Fibroblast of the aortic adventitia (primary cell): ENCODE measurements at places on chromosomes 5 and 9. TPM values are rescaled to one million over a fixed set of nuclear protein-coding genes. Genes with fewer than 3 reads are reported as not detected.
A peak's percentile ranks its signal among the peaks of the same experiment; 100 is the strongest.

Gene GFI1B
- not detected in 2 replicates for total RNA-seq

Gene CORO2A
- 0.36 and 0.57 TPM in 2 replicates for total RNA-seq

Gene AMBP
- total RNA-seq = 0.27 TPM in 1 of 2 replicates, not detected in the other

Gene APBA1
- total RNA-seq = 2.7 and 12.4 TPM in 2 replicates

Gene C1QTNF2
- total RNA-seq = 0.57 and 2.0 TPM in 2 replicates

Gene CRHBP
- 6.4 TPM in 1 of 2 replicates, not detected in the other for total RNA-seq

Gene RASGRF2
- 0.49 and 3.3 TPM in 2 replicates for total RNA-seq

Gene GPR21
- total RNA-seq = 1.9 TPM in 1 of 2 replicates, not detected in the other

Gene IFNB1
- not detected in 2 replicates for total RNA-seq

Gene NUTM2F
- not detected in 2 replicates for total RNA-seq

Gene ADCY2
- total RNA-seq = under 0.01 and 0.09 TPM in 2 replicates

Gene DPM2
- 7.0 and 19.9 TPM in 2 replicates for total RNA-seq

DNA sequence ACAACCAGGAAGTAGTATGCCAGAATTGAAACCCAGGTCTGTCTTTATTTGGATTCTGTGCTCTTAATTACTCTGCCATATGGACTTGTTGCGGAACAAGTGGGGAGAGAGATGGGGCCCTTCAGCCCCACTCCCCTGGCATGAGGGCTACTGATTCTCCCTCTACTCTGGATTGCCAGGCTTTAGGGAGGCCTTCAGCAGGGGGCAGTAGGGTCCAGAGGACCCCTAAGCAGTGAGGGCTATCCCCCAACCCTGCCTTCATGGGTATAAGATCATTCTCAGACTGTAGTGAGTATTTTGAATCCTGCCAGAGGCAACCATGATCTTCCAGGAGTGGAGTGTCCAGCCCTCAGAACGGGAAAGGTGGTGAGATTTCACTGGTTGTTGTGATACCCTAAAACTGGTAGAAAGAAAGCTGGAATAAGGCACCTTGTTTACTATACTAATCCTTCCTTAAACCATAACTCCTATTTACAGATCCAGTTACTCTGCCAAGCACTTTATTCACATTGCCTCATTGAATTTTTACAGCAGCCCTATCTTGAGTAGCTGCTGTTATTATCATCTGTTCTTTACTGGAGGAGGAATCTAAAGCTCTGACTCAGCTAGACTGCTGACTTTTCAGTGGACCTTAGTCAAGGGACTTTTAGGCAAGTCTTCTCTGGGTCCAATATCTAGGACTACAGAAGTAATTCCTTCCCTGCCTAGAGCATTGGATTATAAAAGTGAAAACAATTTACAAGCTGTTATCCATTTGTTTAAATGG lies 31.3 kb upstream of the LARP1 start:
- peak; percentile 81 for DNase-seq

DNA sequence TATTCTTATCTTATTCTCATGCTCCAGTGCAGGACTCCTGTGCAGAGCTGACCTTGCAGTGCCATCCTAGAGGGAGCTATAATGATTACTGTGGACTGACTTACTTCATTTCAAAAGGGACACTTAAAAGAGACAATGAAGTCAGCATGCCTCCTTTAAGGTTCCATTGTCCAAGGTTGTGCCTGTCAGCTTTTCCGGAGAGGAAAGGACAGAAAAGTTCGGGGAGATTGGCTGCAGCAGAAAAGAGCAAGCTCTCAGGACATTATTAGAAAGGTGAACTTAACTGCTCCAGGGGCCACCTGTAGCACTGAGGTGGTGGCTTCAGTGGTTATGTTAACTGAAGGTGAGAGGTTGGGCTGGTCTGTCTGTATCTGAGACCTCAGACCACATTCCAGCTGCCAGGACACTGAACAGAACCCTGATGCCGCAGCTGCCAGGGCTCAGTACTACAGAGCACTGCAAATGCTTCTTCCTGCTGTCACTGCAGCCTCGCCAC lies 112.9 kb downstream of the ST8SIA4 start:
- no peak for DNase-seq

GRCh38 chr5:155783246-155783645 lies 543.7 kb upstream of the SGCD start:
- no peak for DNase-seq

DNA sequence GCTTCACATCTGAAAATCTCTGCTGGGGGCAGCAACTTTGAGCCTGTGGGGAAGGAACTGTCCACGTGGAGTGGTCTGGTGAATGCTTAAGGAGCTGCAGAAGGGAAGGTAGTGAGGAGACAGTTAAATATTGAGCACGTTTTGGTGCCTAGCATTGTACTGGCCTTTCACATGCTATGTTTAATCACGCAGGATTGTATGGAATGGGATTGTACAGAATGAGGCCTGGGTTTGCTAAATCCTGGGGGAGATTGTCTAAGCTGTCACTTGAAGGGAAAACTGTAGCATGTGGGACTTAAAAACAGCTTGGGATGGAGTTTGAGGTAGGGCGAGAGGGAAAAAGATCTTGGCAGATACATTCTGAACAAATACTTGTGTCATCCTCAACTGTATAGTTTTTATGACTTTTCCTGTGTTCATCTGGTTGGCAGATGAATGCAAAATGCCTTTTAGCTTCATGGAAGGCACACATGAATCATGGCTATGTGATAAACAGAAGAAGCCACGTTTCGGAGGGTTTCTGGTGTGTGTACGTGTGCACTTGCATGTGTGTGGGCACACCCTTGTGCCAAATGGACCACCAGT lies 106.6 kb downstream of the TMC1 start:
- no peak for DNase-seq

- DNase-seq = no peak
These were observed 303.8 kb downstream of the EDIL3 start for GRCh38 chr5:84080908-84081307.

DNA sequence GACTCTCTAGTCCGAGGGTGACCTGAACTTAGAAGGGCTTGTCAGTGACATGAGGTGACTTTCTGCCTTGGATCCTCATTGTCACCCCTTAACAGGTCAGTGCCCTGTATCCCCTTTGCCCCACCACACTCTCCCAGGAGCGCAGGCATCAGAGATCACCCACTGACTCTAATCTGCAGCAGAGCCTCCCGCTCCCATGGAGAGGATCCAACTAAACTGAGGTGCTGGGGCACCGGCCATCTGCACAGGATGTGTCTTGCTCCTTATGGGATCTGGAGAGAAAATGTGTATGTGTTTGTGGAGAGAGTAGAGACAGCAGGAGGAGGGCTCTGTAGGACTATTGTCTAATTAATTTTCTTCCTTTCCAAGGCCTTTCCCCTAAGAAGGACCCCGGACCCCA lies 213.7 kb downstream of the ROR2 start:
- DNase-seq = no peak

GRCh38 chr5:131607903-131608540 lies 27.0 kb downstream of the RAPGEF6 start:
- DNase-seq = peak; percentile 82

- no peak for DNase-seq
These were observed 29.3 kb downstream of the SLC44A1 start for GRCh38 chr9:105273731-105274130.

GRCh38 chr5:112576298-112576925 lies 157.3 kb upstream of the EPB41L4A start:
- peak; percentile 34 for DNase-seq

- no peak for DNase-seq
These were observed 52.9 kb upstream of the ASS1 start for GRCh38 chr9:130391866-130392265.

DNA sequence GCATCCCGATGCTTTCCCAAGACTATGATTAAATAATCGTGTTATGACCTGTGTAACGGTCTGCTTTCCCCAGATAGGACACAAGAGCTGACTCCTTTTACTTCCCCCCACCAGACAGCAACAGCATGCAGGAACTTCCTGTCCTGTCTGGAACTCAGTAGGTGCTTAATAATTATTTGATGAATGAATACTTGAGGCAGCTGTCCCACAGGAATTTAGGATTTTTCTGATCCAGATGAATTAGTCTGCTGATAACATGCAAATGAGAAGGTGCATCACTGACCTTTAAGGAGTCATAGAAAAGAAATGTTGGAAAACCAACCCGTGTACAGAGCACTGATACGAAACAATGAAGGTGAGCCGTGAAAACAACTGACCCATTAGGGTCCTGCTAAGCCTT lies 12.2 kb downstream of the RNF130 start:
- no peak for DNase-seq
